Activated B cell treated with CpG ODN at 0.5 μM for 24 hours (primary cell): ENCODE measurements at places on chromosomes 2 and 18.

DNA sequence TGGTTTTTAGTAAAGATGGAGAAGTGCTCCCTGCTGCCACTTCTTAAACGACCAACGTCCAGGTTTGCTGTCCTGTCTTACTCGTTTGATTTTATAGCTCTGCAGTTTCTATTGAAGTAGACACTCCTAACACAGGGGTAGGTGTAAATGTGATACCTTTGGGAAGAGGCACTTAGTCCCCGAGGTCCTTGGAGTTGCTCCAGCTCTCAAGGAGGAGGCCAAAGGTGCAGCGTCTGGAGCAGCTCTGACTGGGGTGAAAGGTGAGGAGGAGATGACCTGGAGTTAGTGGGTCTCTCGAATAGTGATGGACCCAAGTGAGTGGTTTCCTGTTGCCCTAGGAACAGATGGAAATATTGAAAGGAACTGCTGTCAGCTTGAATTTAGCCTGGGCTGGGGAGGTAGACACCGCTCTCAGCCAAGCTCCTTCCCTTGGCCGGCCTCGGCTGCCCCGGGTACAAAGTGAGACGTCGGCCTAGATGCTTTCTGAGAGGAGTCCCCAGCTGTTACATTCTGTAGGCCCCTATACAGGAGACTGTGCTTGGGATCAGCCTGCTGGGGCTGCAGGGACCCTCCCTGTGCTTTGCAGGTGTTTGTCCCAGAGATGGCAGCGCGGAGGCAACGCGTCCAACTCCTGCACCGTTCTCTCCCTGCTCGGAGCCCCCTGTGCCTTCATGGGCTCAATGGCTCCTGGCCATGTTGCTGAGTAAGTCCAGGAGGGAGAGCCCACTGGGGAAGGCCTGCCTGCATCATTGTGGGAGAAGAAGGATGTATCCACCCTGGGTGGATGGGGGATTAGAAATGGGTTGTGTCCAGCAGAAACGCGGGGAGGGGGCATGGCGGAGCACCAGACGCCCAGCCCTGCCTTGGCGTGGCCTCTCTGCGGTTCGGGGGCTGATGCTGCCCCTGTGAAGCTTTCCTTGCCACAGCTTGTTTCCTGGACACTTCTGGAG, 5.4 kb downstream of the KHK start:
- no peak for DNase-seq

DNA sequence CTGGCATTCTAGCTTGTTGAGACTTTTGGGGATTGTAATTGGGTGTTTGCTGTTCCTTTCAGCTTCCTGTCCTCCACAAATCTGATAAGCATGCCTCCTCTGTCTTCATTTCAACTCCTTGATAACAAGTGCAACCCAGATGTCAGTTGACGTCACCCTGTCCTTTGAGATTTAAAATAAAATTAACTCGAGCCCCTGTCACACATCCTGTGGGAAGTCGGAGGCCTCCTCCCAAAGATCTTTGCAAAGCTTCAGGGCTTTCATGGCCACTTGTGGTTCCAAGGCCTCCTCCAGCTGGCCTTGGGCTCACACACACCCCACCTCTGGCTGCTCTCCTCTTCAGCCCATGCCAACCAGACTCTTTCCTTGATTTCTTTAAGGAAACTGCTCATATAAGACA, 69.9 kb upstream of the ITGA6 start:
- DNase-seq: no peak

DNA sequence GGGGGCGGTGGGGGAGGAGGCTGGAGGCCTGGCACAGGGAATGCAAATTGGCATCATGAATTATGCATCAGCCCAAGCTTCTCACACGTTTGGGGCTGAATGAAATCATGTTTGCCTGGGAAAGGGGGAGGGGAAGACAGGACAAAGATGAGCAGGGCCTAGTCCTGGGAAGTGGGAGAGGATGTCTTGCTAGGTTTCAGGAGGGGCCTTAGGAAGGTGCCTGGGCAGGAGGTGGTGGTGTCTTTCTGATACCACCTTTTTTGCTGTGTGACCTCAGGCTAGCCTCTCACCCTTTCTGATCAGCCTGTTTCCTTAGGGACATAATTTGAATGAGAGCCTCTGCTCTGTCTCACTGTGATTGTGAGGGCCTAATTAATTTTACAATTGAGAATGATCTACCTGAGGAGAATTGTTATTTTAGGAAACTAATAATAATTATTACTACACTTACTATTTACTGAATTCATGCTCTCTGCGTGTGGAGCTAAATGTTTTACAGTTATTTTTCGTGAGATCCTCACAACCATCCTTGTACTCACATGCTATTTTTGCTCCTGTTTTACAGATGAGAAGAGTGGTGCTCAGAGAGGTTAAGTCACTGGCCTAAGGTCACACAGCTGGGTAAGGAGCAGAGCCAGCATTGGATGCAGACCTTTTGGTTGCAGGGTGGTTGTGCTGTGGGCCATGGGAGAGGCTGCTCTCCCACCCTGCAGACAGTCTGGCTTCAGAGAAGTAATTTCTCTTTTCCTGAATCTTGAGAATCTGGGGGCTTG, 39.6 kb downstream of the INHBB start:
- DNase-seq: no peak

DNA sequence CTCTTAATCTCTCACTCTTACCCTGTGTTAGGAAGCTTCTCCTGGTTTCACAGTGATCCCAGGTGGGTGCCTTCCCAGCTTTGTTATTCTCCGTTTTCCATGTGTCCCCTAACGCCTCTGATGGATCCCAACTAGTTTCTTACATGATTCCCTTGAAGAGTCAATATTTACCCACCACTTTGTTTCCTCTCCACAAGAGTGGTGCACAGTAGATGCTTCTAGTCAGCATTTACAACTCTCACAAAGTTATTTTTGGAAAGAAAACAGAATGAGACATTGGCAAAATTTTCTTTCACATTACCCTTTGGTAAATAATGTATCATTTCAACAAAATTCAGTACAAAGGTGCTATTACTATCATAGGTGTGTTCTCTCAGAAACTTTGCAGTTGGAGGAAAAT, 1611.1 kb upstream of the ZEB2 start:
- DNase-seq: no peak

DNA sequence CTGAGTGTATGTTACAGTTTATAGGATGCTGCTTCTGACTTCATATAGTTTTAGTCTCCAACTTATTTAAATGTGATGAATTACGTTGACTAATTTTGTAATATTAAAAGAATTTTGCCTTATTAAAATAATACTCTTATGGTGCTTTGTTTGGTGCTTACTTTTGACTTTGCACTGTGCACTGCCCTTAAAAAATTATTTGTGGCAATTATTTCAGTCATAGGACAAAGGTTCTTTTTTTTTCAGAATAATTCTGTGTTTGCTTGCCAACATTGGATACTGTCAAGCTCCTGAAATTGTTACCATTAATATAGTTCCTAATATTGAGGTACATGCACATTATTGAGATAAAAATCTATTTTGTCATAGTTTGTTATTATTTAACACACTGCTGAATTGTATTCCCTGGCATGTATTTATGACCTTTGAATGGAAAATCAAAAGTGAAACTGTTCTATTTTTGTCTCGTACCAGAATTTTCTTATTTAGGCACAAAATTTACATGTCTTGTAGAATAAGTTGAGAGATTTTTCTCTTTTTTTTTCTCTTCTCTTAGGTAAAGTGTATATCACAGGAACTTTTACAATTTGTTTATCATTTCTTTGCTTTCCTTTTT, 572.8 kb upstream of the KLHL29 start:
- DNase-seq: no peak

DNA sequence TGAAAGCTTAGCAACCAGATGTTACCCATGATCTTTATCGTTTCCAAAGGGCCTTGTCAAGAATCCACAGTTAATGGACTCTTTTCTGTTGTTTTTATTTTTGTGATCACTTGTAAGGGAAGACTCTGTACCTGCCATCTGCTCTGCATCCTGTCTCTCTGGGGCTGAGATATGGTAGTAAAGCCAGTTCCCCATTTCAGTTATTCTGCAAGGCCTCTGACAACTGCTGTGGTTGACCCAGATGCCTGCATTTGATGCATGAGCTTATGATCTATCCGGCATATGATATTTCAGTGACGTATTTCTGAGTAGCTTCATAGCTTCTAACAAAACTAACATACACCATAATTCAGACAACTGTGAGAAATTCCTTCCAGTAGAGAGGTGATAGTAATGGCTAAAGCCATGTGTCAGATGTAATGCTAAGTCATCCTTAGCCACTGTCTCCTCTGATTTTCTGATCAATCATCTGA, 105.1 kb downstream of the TPO start:
- no peak for DNase-seq

DNA sequence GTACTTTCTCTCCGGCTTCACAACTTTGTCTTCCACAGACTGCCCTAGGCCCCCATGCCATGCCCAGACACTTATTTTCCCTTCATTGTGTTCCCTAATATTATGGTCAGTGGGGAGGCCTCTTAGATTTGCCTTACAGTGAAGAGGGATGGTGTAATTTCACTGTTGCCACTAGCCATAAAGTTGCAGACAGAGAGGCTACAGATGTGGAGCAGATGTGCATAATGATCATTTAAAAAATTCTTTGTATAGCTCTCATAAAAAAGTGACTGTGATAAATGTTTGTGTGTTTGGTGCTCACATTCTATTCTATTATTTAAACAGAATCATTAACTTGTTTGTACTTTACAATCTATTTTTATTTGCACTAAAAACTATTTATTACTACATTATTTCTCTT, 67.5 kb upstream of the FN1 start:
- no peak for DNase-seq

GRCh38 chr18:44799382-44799906, 118.8 kb downstream of the SETBP1 start:
- DNase-seq: no peak

- no peak for DNase-seq
Measured at GRCh38 chr2:129061069-129061768, 742.6 kb upstream of the HS6ST1 start.

GRCh38 chr2:218896501-218897393, 16.1 kb downstream of the WNT10A start:
- DNase-seq: peak; percentile 82

- no peak for DNase-seq
Measured at GRCh38 chr18:23398401-23398800, 54.7 kb upstream of the RIOK3 start.

DNA sequence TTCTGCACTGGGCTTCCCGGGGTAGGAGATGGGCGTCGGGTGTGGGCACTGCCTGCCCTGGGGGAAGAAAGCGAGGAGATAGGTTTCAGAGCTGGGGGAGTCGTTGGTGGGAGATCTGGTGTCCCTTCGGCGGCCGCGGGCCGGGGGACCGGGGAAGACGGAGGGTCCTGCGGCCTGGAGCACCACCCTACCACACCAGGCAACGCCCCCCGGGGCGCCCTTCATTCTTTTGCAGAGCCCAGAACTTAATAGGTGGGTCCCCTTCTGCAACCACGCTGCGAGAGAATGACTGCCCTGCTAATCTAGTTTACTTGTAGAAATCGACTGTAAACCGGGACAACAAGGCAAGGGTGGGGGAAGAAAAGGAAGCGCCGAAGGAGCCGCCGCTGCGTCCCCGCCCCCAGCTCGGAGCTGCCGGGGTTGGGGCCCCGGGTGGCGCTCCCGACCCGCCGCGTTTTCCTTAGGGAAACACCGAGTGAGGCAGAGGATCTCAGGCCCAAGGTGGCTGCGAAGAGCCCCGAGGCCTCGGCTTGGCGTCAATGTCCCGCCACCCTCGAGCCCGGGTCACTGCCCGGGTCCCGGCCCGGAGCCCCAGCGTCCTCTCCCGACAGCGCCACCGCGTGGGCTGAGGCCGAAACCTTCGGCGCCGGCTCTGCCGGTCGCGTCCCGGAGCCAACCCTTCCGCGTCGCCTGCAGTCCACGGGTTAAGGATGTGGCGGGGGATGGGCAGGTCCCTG, 5.4 kb upstream of the SATB2 start:
- DNase-seq: no peak

DNA sequence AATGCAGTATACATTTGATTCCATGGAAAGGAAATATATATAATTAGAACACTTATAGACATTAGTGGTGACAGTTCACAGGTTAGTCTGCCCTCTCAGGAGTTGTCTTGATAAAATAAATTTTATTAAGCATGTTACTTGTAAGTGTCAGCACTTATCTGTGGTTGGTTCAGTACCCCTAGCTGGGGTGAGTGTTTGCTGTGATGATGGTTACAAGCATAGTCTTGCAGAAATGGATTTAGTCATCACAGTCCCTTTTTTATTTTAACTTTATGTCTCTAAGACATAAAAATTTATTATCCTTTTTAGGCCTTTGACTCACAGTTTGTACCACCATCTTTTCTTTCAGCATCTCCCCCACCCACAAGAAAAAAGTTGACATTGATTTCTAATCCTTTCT, 52.1 kb downstream of the NCK2 start:
- DNase-seq: no peak

DNA sequence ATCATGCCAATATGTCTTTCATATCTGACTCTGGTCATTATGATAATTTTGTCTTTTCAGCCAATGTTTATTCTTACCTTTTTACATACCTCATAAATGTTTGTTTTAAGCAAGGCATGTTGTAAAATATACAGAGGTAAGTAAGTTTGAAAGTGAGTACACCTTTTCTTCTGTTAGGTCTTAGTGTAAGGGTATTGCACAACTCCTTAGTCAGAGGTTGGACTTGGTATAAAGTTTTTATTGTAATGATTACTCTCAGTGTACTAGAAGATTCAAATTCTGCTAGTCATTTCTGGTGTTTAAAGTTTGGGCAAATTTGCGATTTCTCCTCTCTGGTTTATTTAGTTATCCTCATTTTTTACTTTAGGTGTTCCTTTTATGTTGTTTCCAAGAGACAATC, 564.3 kb upstream of the FSIP2 start:
- DNase-seq: no peak

DNA sequence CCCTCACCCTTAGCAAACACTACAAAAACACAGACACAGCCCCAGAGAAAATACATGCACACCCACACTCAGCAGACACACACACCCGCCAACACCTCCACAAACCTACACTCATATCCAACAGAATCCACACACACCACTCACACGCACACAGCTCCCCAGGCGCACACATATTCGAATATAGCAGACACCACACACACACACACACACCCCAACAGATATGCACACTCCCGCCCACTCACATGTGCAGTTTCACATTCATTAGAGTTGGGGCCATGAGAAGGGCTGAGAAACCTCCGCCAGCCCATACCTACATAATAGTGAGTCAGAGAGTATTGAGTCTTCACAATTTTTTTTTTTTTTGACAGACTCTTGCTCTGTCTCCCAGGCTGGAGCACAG, 29.4 kb upstream of the NOTO start:
- no peak for DNase-seq
